Memory B cell (primary cell): ENCODE measurements at places on chromosomes 4 and X.
A peak's percentile ranks its signal among the peaks of the same experiment; 100 is the strongest.

GRCh38 chr4:156255230-156256007, 301.8 kb upstream of the CTSO start:
- no peaks in the 10 kb centered on the region for H3K36me3 ChIP-seq
- H3K27me3 ChIP-seq, result no peaks in the 10 kb centered on the region
- no peak for DNase-seq
- no peak overlapping the region for H3K4me3 ChIP-seq
- H3K4me1 ChIP-seq, result no peaks in the 10 kb centered on the region

DNA sequence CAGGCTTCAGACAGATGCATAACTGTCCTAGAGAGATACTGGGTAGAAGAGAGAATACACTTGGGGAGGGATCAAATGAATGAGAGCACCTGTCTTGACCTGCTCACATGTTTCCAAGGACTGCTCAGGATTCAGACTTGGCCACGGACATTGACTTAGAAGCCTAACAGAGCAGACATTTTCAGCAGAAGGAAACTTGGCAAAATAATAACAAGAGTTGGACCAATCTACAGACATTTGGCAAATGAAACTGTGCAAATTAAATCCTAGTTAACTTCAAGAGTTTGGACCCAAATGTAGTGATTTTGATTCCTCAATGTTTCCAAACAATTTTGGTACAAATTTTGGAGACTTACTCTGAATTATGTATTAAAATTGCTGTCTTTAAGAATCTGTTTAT, 223.9 kb downstream of the CAMK2D start:
- DNase-seq, result no peak
- H3K4me1 ChIP-seq, result no peaks in the 10 kb centered on the region
- H3K27me3 ChIP-seq, result no peaks in the 10 kb centered on the region
- H3K36me3 ChIP-seq, result peaks cover 16% of the 10 kb centered on the region

- peaks cover 8% of the 10 kb centered on the region for H3K27me3 ChIP-seq
- H3K27ac ChIP-seq, result no peak overlapping the region
- no peaks in the 10 kb centered on the region for H3K36me3 ChIP-seq
- no peak for DNase-seq
Measured at GRCh38 chr4:121749225-121749624, 15.7 kb downstream of the SMIM43 start.

- H3K27me3 ChIP-seq, result peaks cover 4% of the 10 kb centered on the region
- H3K27ac ChIP-seq, result no peak overlapping the region
- H3K4me3 ChIP-seq, result no peak overlapping the region
- no peak for DNase-seq
Measured at GRCh38 chr4:47383829-47384427, 79.6 kb downstream of the COMMD8 start.

DNA sequence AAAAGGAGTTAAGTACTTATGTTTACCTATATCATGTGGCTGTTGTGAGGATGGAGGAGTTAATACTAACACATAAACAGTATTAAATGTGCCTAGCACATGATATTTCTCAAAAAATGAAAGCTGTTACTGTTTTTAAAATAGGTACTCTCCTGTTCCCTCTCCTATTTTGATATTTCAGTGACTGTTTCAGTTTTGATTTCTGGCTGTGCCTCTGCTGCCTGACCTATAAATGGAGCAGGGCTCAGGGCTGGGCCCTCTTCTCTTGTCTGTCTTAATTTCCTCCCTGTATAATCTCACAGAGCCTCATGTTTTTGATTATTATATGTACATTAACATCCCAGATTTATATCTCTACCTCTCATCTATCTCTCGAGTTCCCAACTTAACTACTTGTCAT, 93.3 kb downstream of the UGT8 start:
- H3K4me1 ChIP-seq, result peaks cover 7% of the 10 kb centered on the region
- no peak overlapping the region for H3K4me3 ChIP-seq
- no peak for DNase-seq
- no peak overlapping the region for H3K27ac ChIP-seq
- no peaks in the 10 kb centered on the region for H3K27me3 ChIP-seq

- H3K4me3 ChIP-seq, result no peak overlapping the region
- DNase-seq, result no peak
- H3K27ac ChIP-seq, result no peak overlapping the region
- H3K4me1 ChIP-seq, result no peaks in the 10 kb centered on the region
Measured at GRCh38 chr4:5033281-5033841, 14.1 kb upstream of the CYTL1 start.

DNA sequence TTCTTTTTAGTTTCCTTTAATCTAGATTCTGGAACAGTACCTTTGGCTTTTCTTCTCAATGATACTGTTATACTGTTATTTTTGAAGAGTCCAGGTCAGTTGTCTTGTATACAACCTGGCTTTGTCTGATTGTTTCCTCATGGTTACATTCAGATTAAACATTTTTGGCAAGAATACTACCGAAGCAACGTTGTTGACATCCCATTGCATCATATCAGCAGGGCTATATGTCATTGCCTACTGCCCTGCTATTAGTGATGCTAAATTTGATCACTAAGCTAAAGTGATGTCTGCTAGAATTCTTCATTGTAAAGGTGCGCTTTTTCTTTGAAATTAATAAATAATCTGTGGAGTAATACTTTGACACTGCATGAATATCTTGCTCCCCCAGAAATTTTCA, 5.8 kb upstream of the ATP1B4 start:
- H3K36me3 ChIP-seq, result no peaks in the 10 kb centered on the region
- peaks cover 3% of the 10 kb centered on the region for H3K27me3 ChIP-seq
- H3K4me3 ChIP-seq, result no peak overlapping the region

- H3K36me3 ChIP-seq, result peaks cover 17% of the 10 kb centered on the region
- H3K27me3 ChIP-seq, result no peaks in the 10 kb centered on the region
- no peak overlapping the region for H3K4me3 ChIP-seq
Measured at GRCh38 chr4:8402640-8403039, 37.9 kb downstream of the ACOX3 start.

DNA sequence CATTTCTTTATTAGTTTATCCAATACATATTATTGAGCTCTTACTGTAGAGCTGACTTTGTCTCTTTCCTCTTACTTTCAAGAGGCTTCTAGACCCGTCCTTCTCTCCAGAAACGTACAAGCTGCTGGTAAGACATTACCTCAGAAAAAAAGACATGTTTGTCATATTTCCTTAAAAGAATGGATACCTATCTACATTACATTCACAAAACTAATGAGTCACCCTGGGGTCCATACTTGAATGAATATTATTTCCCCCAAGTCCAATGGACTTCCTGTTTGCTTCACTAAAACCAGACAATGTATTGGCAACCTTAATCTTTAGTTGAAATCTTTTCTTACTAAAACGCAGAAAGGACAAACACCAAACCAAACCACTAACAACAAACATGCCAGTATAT, 176.5 kb upstream of the CLNK start:
- peaks cover 1% of the 10 kb centered on the region for H3K36me3 ChIP-seq
- no peaks in the 10 kb centered on the region for H3K4me1 ChIP-seq
- H3K27me3 ChIP-seq, result no peaks in the 10 kb centered on the region
- no peak for DNase-seq
- H3K4me3 ChIP-seq, result no peak overlapping the region
- no peak overlapping the region for H3K27ac ChIP-seq

DNA sequence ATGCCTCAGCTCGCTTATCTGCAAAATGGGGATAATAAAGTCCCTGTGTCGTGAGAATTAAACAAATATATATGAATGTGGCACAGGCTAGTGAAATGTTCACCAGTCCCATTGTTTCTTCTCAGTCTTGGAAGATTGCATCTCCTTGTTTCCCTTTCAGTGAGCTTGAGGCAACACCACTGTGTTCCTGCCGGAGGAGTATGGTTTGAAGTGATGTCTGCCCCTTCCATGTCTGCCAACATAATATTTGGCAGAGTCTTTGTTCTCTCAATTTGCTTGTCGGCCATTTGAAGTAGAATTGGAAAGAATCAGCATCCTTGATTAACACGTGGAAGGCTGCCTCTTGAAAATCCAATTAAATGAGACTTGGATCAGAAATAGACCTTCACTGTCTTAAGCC, 1088.5 kb upstream of the INTU start:
- no peak overlapping the region for H3K4me3 ChIP-seq
- no peak for DNase-seq
- no peaks in the 10 kb centered on the region for H3K36me3 ChIP-seq
- no peaks in the 10 kb centered on the region for H3K27me3 ChIP-seq

GRCh38 chrX:39614680-39614998, 483.1 kb downstream of the BCOR start:
- H3K4me1 ChIP-seq, result peaks cover 9% of the 10 kb centered on the region
- no peaks in the 10 kb centered on the region for H3K36me3 ChIP-seq
- peaks cover 32% of the 10 kb centered on the region for H3K27me3 ChIP-seq
- H3K27ac ChIP-seq, result peak overlapping the region; percentile 37
- no peak for DNase-seq
- H3K4me3 ChIP-seq, result peak overlapping the region; percentile 66

DNA sequence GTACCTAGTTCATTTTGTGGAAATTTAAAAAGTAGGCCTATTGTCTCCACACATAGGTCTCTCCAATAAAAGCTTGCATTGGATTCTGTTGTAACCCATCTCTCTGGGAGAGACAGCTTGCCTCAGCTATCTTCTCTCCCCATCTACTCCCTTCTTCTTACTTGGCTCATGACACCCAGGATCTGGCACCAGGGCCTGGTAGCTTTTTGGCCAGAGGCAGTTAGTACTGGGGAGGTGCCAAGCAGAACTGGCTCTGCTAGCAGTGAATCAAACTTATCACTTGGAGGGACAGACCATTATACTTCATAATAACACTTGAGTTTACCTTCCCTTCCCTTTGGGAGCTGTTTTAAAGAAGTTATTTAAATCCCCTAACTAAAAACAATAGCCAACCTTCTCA, 31.8 kb downstream of the PLAC1 start:
- H3K36me3 ChIP-seq, result no peaks in the 10 kb centered on the region
- DNase-seq, result no peak

DNA sequence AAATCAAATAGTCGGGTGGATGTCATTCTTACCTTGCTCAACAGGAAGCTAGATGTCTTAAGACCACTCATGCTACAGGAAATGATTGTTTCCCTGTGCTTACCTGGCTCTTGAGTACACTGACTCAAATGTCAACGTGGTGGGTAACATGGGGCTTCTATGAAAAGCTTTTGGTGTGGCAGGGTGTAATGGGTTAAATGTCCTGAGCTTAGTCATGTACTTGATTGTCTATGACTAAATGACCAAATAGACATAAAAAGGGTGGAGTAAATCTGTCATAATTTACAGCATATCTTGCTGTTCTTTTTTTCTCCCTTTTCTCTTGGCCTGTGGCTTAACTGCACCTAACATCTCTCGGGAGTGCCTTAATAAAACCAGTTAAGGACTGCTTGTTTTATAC, 44.9 kb downstream of the CCNG2 start:
- H3K4me3 ChIP-seq, result no peak overlapping the region
- DNase-seq, result no peak
- no peak overlapping the region for H3K27ac ChIP-seq
- H3K4me1 ChIP-seq, result peaks cover 6% of the 10 kb centered on the region

DNA sequence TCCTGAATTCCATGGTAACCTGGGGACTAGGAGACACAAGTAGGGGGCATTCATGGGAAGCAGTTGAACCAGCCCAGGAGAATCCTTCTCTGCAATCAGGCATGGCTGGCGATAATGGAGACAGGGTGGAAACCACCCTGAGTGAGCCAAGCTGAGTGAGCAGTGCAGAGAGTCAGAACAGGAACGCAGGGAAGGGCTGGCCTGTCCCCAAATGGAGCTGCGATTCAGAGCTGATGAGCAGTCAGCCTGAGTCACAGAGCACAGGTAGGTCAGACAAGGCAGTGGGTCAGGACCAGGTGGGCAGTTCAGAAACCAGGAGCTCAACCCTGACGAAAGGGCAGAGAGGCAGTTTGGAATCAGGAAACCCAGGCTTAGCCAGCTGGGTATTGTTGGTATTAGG, 129.0 kb downstream of the BTC start:
- H3K4me3 ChIP-seq, result no peak overlapping the region
- no peaks in the 10 kb centered on the region for H3K4me1 ChIP-seq
- no peak overlapping the region for H3K27ac ChIP-seq
- no peak for DNase-seq
- peaks cover 10% of the 10 kb centered on the region for H3K27me3 ChIP-seq

DNA sequence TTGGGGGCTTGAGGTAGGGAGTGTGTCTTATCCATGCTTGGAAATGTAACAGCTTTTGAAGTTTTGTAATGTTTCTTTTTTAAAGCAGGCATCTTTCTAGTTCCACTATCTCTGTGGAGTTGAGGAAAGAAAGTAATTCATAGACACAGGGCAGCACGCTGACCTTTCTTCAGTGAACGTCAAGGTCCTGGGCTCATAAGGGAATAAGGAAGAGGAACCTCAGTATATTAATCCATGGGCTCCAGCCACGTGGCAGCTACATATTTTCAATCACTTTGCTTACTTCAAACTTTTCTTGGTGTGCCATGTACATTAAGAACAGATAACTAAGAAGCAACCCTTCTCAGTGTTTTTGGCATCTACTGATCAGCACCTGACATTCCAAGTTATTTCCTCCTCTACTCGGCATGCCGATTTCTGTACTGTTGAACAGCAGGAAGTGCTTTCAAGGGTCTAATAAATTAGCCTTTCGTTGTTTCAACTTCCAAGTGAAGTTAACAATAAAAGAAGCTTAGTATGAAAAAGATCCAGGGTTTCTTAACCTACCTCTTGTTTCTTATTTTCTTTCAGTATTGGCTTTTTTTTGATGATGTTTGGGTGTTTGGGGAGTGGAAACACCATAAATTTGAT, 88.2 kb downstream of the SORBS2 start:
- no peak overlapping the region for H3K4me3 ChIP-seq
- H3K4me1 ChIP-seq, result no peaks in the 10 kb centered on the region
- H3K36me3 ChIP-seq, result no peaks in the 10 kb centered on the region
- peaks cover 7% of the 10 kb centered on the region for H3K27me3 ChIP-seq

GRCh38 chr4:85808864-85809263, 333.9 kb downstream of the ARHGAP24 start:
- peaks cover 4% of the 10 kb centered on the region for H3K4me1 ChIP-seq
- no peak overlapping the region for H3K4me3 ChIP-seq
- no peak for DNase-seq

- H3K36me3 ChIP-seq, result no peaks in the 10 kb centered on the region
- no peak for DNase-seq
- no peak overlapping the region for H3K4me3 ChIP-seq
Measured at GRCh38 chr4:123469245-123469644, 72.7 kb downstream of the SPRY1 start.

DNA sequence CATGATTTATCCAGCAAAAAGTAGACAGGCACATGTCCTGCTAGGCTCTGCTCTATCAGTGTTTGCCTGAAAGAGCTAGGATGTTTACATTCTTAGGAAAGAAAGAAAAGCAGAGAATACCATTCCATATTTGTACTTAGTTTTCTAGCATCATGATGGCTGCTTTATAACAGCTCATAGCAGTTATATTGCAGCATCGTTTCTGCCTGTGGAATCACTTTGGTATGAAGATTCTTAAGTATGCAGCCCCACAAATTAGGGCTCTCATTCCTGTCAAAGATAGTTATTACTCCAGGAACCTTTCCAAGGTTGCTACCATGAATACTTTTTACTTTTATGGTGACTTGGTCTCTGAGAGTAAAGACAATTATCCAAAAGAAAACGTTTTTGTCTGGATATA, 119.0 kb upstream of the MYOZ2 start:
- H3K4me3 ChIP-seq, result no peak overlapping the region
- H3K36me3 ChIP-seq, result no peaks in the 10 kb centered on the region
- no peaks in the 10 kb centered on the region for H3K4me1 ChIP-seq
- no peak for DNase-seq
- H3K27me3 ChIP-seq, result peaks cover 6% of the 10 kb centered on the region
- no peak overlapping the region for H3K27ac ChIP-seq

GRCh38 chr4:66157594-66157993, 487.3 kb upstream of the EPHA5 start:
- no peaks in the 10 kb centered on the region for H3K36me3 ChIP-seq
- no peak overlapping the region for H3K27ac ChIP-seq
- H3K4me1 ChIP-seq, result no peaks in the 10 kb centered on the region
- H3K4me3 ChIP-seq, result no peak overlapping the region
